NCI-H1105 treated with DMSO at 0.1 percent for 48 hours (cell line): ENCODE measurements at places on chromosomes 5 and 9.

GRCh38 chr5:36842087-36842486 lies 34.5 kb upstream of the NIPBL start:
- no peak for DNase-seq

DNA sequence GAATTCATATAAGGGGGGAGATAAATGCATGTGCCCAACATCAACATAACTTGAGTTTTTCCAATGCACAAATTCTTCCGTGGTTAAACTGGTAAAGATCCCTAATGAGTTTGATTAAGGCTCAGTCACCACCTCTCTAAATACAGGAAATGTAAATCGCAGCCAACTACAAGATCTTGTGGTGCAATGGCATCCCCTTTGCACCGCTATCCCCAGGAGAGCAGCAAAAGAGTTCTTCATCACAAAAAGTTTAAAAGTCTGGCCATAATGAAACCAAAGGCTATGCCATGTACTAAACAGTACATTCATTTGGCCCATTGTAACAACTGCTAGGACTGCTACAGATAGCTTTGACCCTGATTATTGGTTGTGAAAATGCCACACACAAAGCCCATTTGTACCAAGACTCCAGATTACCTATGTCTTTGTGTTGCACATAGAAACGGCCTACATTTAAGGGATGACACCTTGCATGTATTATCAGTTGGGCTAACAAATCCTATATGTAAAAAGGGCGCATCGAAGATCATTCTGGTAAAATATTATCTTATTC lies 44.5 kb downstream of the ZNF608 start:
- DNase-seq = no peak

- DNase-seq = no peak
Observed at GRCh38 chr5:39138892-39139291, 64.7 kb upstream of the RICTOR start.

DNA sequence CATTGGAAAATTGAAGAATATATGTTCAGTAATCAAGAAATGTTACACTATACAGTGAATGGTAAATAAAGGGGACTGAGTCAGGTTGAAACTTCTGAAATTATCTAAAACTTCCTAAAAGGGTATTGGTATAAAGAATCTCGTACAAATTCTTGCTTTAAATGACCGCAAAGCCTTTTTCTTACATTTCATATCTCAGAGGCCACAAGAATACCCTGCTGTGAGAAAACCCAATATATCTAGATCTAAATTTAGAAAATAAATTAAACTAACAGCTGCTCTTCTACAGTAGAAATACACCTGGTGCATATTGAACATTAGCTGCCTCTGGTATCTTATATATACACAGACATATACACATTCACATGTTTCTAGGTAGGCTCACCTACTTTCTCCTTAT lies 221.7 kb downstream of the PCSK5 start:
- no peak for DNase-seq

- no peak for DNase-seq
Observed at GRCh38 chr5:14594378-14595074, 12.9 kb downstream of the OTULINL start.

GRCh38 chr5:86786955-86787354 lies 169.2 kb downstream of the COX7C start:
- DNase-seq = no peak

DNA sequence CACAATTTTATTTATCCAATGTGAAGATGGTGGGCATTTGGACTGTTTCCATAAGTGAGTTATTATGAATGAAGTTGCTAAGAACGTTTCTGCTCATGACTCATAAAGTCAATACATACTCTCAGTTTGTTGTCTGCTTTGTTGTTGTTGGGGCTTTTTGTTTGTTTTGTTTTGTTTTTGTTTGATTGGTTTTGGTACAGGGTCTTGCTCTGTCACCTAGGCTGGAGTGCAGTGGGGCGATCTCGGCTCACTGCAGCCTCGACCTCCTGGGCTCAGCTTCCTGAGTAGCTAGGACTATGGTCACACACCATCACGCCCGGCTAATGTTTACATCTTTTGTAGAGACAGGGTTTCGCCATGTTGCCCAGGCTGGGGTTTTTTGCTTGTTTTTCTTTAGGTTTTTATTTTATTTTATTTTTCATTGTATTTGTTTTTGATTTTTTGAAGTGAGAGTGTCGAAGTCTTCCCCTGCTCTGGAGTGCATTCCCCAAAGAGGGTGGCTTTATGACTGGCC lies 18.0 kb downstream of the TRIM7 start:
- DNase-seq = no peak

DNA sequence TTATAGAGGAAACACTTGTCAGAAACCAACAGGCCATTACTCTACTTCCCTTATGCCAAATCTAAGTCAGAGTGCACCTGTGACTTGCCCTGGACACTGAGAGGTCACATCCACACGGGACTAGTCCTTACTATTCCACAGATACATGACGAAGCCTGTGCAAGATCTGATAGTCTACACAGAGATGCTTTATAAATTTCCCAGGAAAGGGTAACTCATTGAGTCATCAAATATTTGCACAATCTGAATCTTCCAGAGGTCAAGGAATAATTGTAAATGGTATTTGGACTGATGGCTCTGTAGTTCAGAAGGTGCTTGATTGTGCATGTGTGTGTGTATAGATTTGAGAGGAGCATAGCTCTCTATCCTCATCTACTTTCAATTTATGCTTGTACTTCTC lies 55.2 kb upstream of the JAK2 start:
- no peak for DNase-seq

DNA sequence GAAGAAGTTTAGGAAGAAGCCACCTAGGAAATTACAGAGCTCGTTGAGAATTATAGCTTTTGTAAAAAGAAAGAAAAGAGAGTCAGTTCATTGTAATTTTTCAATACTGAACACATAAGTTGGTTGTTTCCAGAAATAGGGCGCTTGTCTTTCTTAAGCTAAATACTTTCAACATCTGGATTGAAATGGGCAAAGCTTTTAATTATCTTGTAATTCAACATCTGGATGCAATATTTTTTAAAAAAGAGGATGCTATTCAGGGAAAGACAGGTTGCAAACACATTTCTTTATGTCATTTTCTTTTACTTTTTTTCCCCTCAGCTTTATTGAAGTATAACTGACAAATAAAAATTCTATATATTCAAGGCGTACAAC lies 100.7 kb upstream of the TRPC7 start:
- no peak for DNase-seq

GRCh38 chr9:13597004-13597403 lies 317.5 kb upstream of the MPDZ start:
- no peak for DNase-seq

- no peak for DNase-seq
Observed at GRCh38 chr9:694403-695154, 146.9 kb upstream of the DMRT1 start.

GRCh38 chr5:127556609-127557334 lies 39.3 kb downstream of the PRRC1 start:
- DNase-seq = no peak

DNA sequence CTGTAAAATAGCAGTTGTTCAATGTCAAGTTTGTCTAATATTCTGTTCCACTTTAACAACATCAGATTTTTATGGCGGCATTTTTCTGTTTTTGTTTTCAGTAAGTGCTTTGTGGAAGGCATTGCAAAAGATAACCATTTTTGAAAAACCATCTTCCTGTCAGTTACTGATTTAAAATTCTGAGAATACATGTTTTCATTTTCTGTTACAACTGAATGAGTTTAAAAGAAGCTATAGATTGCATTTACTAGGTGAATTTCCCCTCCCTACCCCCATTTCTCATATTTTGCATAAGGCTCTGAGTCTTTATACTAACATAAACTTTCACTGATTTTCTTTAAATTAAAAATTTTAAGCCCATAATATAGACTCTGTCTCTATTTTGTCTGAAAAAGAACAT lies 4.6 kb upstream of the ERAP2 start:
- DNase-seq = no peak

DNA sequence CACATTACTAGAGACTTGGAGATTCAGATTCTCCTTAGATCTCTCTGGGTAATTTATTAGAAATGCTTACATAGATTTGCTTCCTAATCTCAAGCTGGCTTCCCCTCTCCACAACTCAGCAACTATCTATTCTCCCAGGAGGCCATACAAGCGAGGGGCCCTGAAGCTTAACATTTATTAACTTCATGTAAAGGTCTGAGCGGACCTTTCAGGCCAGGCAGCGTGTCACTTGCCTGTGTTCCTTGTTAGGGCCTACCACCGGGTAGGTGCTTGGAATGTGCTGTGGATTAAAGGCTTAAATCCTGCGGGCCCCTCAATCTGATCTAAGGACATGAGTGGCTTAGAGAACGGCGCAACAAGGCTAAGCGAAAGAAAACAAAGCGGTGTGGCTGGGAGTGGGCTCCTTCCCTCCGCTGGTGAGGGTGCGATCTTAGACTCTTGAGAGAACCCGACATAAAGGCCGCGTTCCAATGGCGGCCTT lies 712 bp upstream of the HSPA4 start:
- DNase-seq = no peak

GRCh38 chr9:86347991-86348390 lies 6.2 kb downstream of the TUT7 start:
- DNase-seq = no peak

GRCh38 chr9:97487107-97487506 lies 14.4 kb upstream of the TMOD1 start:
- DNase-seq = no peak

DNA sequence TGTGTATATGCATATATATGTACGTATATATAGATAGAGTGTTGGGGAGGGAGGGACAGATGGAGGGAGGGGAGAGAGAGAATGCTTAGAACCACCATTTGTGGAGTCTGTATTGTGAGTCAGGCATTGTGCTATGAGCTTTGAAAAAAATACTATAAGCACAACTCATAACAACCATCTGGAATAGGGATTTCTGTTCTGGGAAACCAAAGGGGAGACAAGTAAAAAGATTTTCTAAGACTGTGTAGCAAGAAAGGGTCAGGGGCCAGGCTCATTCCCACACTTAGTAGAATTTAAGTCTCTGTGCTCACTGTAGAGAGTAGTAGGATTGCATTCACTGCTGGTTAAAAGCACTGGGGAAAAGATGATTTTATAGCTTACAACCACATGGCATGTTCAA lies 202.3 kb upstream of the SGCD start:
- DNase-seq = no peak
